Thyroid gland (tissue), 4 donors: ENCODE measurements at places on chromosomes 4 and X.

- DNase-seq: no peak
Measured at GRCh38 chr4:16067515-16067914, 16.3 kb downstream of the PROM1 start.

- no peak for DNase-seq
Measured at GRCh38 chr4:143184217-143184502, 557 bp upstream of the USP38 start.

- no peak for DNase-seq
Measured at GRCh38 chrX:78886550-78886949, 58.6 kb upstream of the P2RY10 start.

DNA sequence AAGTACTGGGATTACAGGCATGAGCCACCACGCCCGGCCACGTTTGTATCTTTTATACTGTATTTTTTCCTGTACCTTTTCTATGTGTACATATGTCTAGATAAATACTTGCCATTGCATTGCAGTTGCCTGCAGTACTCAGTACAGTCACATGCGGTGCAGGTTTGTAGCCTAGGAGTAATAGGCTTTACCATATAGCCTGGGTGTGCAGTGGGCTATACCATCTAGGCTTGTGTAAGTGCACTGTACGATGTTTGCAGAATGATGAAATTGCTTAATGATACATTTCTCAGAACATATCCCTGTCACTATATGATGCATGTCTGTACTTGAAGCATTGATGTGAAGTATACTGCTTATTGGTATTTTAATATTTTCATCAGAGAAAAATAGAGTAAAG is 115.4 kb upstream of the PUDP start:
- no peak for DNase-seq

DNA sequence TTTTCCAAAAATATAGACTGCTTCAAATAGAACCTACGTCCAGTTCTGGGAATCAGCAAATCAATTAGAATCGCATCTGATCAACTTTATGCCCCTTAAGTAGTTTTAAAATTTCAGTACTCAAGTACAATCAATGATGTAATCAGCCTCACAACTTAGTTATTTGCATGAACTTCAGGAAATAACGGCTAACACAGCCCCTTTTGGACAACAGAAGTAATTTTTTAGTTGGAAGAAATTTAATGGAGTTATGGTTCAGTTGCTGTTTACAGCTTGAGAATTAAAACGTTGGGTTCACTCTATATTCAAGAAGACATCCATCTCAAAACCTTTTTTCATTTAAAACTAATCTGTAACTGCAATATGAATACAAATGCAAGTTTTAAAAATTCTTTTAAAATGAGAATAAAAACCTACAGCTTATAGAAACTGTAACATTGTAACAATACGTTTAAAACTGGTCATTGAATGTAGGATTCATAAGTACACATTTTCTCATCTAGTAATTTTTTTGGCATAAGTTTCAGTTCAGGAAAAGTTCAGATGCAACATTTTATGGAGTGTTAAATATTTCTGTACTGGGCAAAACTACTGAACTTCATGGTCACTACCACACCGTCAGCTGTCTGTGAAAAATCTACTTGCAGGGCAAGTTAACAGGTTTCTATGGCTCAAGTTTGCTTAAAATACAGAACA is 956 bp downstream of the TAPT1 start:
- DNase-seq: no peak

DNA sequence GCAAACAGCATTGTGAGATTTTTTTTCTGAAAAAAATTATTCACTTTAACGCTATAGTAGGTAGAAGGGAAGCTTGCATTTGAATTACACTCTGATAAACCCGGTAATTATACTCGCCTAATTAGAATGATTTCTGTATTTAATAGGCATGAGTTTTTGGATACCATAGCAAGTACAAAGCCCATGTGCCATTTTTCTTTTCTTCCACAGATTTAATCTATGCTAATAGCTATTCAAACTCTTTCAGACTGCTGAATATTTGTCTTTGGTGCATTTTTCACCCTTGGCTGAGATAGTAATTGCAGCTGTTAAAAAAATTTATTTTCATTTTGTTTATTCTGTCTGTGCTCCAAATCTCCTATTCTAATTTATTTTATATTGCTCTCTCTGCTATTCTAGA is 113.0 kb downstream of the EGF start:
- no peak for DNase-seq

DNA sequence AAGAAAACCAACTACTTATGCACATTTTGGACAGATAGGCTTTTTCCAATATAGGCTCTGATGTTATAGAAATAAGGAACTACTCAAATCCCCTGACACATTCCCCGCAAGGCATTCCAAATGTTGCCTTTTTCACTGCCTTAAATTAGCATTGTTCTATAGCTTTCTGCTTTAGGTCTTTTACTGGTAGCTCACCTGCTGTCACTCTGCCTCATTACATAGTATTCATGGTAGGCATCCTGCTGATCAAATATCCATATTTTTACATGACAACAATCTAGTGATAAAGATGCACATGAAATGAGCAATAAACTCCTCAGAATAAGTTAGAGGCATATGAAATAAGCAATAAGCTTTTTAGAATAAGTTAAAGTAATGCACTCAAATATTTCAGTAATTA is 542.7 kb downstream of the FAM133A start:
- no peak for DNase-seq

DNA sequence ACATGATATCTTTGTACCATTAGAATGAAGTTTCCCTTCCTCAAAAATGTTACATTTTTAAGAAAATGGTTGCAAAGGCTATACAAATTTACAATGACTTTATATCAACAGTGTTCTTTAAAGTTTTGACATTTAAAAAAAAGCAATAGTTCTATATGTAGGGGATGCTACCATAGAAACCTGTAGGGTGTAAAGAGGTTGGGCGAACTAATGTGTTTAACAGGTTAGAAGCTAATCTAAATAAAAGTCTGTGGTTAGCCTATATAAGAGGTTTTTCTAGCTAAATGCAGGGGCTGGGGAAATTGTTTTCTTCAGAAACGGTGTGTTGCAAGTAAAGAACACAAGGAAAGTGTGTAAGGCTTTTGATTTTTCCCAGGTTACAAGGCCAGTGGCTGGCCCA is 73.3 kb downstream of the GBA3 start:
- no peak for DNase-seq

DNA sequence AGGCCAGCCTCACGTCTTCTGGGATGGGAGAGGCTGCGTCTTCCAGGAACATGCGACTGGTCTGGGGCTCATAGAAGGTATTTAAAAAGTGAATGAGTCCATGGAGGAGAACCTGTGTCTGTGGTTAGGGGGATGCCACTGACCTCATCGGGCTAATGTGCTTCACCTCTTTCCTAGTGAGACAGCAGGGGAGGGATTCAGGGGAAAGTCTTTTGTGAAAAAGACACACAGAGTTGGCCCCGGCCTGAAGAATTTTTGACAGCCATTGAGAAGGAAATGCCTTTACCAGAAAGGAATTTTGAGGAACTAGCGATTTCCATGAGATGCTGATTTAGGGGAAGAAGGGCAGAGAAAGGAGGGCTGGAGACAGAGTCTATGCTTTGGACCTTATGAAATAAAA is 11.0 kb upstream of the C4orf50 start:
- DNase-seq: no peak

DNA sequence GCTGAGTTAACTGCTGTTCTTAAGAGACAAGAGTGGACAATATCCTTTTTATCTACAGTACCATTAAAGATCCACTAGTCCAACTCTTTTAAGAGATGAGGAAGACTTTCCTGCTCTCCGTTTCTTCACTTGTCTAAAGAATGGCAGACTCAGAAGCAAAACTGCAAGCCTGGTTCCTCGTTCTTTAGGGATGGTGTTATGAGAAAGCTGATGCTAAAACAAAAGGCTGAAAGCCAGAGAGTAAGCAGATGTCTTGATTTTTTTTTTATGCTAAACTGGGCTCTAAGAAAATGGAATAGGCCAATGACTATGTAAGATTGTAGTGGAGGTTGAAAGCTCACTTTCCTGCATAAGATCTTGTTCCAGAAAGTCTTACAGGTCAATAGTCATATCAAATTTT is 78.1 kb downstream of the CNGA2 start:
- DNase-seq: no peak

DNA sequence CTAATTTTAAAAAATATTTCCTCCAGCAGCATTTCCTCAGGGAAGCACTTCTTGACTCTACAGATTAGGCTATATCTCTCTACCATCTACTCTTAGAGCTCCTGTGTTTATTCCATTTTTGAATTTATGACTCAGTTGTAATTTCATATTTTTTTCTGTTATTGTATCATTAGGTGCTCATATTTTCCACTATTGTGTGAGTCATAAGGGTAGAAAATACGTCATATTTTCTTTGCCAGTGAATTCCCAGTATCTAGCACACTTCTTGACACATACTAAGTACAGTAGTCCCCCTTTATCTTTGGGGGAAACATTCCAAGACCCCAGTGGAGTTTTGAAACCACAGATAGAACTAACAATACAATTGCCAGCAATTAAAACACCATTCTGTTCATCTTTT is 431.2 kb downstream of the GASK1B start:
- DNase-seq: no peak

DNA sequence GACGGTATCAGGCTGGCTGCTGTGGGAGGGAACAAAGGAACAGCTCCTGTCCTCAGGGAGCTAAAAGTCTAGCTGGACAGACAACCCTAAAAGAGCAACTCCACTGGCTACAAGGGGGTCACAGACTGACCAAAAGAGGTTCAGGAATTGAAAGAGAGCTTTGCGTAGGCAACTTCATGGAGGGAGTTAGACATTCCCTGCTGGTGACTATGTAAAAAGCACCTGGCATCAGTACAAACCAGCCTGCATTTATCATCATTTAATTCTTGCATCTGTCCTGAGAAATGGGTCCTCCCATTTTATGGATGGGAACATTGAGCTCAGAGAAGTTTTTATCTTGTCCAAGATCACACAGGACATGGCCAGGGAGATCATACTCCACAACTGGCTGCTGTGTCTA is 1.4 kb upstream of the LGI2 start:
- DNase-seq: no peak

DNA sequence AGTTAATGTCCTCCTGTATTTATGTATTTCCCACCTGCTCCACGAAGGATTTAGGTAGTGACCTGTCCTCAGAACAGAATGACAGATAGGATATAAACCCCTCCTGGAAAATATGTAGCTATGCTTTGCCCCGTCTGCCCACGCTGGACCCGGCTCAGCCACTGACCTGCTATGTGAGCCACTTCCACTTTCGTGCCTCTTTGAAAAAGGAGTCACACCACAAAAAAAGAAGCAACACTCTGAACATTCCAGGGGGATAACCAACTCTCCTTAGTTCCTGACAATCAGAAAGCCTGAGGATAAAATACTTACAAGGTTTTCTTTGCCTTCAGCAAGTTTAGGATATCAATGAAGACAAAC is 11.1 kb downstream of the ACSL1 start:
- no peak for DNase-seq

GRCh38 chrX:112768563-112768962 is 72.1 kb downstream of the AMOT start:
- DNase-seq: no peak

- no peak for DNase-seq
Measured at GRCh38 chrX:1477801-1478458, 25.2 kb upstream of the ASMTL start.

GRCh38 chrX:7568597-7568996 is 274.4 kb upstream of the VCX start:
- no peak for DNase-seq

- no peak for DNase-seq
Measured at GRCh38 chr4:42216664-42217063, 64.2 kb upstream of the BEND4 start.

- no peak for DNase-seq
Measured at GRCh38 chrX:21638311-21638710, 19.8 kb downstream of the KLHL34 start.

DNA sequence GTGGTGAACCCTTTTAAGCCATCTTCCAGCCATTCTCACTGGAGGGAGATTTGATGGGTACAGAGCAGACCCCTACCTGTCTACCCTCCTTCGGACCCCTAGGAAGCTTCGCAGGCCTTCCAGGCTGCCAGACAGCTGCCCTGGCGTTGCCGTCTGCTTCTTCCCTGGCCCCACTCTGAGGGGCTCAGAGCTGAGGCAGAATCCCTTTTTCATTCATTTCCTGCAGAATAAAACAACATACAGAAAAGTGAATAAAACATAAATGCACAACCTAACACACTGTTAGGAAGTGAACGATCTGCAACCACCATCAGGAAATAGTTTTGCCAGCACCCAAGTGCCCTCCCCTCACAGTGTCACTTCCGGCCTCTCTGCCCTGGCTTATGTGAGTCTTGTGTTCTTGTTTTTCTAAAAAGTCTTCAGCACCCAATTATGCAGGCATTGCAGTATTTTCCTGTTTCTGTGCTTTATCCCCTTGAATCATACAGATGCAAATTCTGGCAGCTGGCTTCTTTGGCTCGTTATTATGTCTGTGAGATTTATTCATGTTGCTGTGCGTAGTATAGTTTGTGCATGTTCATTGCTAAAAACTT is 5.6 kb upstream of the ADD1 start:
- peak; percentile 24 for DNase-seq

DNA sequence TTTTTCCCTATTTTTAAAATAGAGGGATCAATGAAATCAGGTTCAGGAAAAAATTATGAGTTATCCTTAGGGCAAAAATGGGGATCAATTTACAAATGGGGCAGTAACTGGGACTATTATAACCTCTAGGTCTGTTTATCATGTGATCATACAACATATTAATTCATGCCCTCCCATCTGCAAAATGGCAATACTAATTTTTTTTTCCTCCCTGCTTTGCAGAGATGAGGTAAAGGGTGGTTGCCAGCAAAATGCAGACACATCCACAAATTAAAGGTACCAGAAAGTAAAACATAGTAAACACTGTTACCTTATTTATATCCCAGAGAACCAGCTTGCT is 467 bp downstream of the HSD17B11 start:
- DNase-seq: no peak

DNA sequence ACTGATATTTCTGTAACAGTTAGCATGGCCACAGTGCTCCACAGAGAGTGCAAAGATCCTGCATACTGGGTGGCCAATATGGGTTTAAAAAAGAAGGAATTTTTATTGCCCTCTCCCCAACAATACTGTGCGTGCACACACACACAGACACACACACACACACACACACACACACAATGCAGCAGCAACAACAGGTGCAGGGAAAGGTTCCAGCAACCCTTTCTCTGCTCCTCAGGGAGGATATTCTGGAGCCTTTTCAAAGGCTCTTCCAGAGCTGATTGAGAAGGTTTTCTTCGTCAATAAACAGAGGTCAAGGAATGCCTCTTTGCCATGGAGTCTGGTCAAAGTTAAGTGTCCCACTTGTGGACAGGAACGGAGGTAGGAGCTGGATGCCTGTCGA is 84.8 kb upstream of the ZFP42 start:
- DNase-seq: no peak

DNA sequence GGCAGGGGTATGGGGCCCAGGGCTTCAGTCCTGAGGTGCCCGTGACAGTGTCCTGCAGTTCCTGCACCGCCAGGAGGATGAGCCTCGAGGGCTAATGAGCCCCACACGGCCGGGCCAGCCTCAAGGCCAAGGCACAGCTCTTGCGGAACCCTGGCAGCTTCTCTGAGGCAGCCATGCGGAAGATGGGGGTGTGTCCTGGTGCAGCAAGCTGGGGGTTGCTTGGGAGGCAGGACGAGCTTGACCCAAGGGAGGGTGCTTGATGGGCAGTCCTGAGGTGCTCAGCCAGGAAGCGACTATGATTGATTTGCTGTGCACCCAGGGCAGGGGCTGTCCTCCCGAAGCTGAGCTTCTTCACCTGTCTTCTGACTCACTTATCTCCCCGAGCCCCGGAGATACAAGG is 9.1 kb upstream of the FGFR3 start:
- peak; percentile 73 for DNase-seq

GRCh38 chr4:55722132-55722531 is 86.0 kb upstream of the NMU start:
- no peak for DNase-seq
